Upper lobe of right lung (tissue), 1 donor: ENCODE measurements at places on chromosomes 3 and 15.

- DNase-seq: no peak
These were observed 279.5 kb downstream of the ULK4 start for GRCh38 chr3:41682382-41682781.

DNA sequence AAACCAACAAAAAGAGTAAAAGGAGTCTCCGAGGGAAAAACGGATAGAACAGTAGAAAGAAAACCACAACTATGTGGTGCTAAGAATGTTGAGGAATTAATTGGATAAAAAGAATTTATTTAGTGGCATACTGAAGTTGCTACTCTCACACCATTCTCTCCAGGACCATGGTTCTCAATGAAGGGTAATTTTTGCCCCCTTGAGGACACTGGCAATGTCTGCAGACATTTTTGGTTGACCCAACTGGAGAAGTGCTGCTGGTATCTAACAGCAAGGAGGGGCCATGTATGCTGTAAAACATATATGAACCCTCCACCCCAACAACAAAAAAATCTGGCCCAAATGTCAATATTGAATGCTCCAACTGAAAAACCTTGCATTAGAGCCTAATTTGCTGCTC is 85.9 kb upstream of the CSPG5 start:
- no peak for DNase-seq

GRCh38 chr3:56373386-56373785 is 94.9 kb downstream of the ERC2 start:
- no peak for DNase-seq

DNA sequence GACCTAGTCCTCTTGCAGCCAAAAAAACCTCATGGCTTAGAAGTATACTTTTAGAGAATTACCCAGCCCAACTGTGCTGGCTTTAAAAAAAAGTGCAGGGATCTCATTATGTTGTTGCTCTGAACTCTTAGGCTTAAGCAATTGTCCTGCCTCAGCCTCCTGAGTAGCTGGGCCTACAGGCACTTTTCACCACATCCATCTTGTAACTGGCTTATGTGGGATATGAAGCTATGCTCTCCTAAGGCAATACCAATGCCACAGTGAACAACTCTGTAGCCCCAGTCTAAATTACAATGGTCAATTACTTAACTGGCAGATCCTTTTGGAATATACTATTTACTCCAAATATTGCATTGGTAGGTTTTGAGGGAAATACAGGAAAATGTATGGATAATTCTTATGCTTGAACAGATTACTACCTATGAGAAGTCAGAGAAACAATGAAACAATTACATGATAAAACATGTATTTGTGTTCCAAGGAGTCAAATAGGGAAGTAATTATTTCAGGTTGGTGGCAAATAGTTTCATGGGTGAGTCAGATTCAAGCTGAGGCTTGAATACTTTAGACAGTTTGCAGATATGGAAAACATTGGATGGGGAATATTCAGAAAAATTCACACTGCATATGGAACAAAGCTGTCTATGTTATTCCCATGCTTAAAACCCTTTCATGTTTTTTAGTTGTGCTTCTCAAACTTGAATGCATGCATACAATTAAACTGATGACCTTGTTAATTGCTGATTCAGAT is 34.6 kb upstream of the GPR149 start:
- DNase-seq: no peak

- DNase-seq: no peak
These were observed 2.0 kb upstream of the MELTF start for GRCh38 chr3:197031315-197032285.

DNA sequence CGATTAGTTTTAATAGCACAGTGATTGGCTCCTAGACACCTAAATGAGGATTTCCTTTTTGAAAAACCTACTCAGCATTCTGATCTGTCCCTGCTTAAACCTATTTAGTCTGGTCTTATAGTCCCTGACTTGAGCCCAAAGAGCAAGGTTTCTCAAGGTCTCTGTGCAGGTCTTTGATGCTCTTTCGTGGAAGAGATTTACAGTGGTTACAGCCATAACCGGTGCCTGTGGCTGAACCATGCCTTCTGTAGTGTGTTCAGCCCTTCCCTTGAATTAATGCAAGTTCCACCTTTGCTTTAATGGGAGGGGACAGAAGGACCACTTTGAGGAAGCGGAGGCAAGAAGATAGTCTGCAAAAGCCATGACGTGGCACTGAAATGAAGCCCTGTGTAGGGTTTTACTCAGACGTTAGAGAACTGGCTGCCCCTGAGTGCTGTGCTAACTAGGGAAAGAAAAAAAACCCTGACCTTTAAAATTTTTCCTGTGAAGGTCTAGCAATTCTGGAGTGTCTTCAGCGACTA is 43.0 kb downstream of the ZBTB38 start:
- no peak for DNase-seq

DNA sequence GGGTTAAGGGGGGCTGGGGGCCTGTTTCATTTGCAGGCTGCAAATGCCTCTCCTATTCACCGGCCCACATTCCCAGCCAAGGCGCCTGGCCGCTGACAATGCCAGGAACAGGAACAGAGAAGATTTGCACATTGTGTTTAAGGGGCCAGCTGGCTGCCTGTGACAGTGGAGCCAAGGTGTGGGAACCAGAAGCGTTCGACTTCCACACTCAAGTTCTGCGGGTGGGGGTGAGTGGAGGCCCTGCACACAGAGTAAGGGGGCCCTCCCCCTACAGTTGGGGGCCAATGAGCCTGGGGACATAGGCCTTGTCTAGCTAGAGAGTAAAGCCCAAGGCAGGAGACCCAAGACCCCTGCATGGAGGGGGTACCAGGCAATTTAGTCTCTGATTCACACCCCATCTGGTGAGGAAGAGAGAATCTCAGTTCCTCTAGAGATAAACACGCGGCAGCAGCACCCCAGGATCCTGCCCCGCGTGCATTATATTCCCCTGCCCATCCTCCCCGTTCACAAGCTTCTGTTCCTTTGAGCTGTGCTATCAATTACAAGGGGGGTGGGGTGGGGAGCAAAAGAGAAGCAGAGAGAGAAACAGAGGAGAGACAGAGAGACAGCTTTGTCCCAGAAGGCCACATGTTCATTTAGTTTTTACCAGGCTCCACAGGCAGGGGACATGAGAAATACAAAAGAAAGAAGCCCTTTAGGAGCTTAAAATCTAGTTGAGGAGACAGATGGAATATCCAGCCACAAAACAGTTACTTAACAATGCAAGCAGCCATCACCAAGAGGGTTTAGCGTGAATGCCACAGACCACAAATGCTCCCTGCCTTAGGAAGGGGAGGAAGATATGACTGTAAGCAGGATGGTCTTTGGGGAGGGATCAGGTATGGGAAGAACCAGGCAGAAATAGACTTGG is 9.2 kb downstream of the IGDCC3 start:
- peak; percentile 43 for DNase-seq

GRCh38 chr3:42216302-42216701 is 49.7 kb downstream of the CCK start:
- DNase-seq: no peak

DNA sequence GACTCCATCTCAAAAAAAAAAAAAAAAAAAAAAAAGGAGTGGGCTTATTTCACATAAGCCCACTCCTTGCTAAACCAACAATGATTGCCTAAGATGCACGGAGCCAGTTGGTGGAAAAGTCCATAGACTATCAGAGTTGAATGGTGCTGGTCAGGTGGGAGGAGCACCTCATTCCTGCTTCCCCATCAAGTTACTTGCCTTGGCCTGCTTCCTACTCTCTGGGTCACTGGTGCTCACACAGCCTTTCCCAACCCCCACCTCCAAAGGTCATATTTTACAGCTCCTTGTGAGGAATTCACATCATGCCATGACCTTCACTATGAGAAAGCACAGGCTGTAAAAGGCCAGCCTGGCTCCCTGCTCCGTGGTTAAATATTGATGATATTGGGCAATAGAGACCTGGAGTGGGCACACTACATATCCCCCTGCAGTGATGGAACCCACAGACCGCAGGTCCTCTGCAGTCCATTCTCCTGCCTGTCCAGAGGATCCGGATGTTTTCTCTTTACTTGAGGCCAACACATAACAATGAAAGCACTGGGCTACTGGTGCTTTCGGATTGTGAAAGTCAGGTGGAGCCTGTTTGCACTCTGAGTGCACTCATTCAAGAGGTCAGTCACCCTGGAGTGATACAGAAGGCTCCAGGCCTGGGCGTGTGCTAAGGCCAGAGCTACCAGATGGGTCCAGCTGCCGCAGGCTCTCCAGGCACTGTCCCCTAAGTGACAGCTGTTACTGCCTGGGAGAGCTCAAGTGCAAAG is at the start of gene SLC51B:
Gene SLC51B (plus strand): TSS at position 664 of the 758 bp plus-strand sequence. CDS start 4,618 bp downstream, outside the sequence.
- peak; percentile 78 for DNase-seq

- DNase-seq: no peak
These were observed 889.8 kb downstream of the ROBO1 start for GRCh38 chr3:78878011-78878410.

GRCh38 chr15:39100106-39100660 is 480.7 kb upstream of the THBS1 start:
- DNase-seq: no peak
